ENCODE measurements at places on chromosomes 6 and 20. TPM values are rescaled to one million over a fixed set of nuclear protein-coding genes. Genes with fewer than 3 reads are reported as not detected.

MCHR2 gene
- not detected for total RNA-seq

PBOV1 gene
- not detected for total RNA-seq

GRM1 gene
- under 0.01 TPM for total RNA-seq

MYLK4 gene
- total RNA-seq, result 0.44 TPM

CCDC170 gene
- total RNA-seq, result 0.44 TPM

RNF182 gene
- 3.8 TPM for total RNA-seq

CFAP61 gene
- total RNA-seq, result 0.17 TPM

C20orf144 gene
- 0.44 TPM for total RNA-seq

LCA5 gene
- total RNA-seq, result 4.8 TPM

TRIM31 gene
- total RNA-seq, result not detected

UBE2C gene
- 3.0 TPM for total RNA-seq

MAS1 gene
- total RNA-seq, result not detected

HLA-DQA2 gene
- not detected for total RNA-seq

ANKEF1 gene
- total RNA-seq, result 5.0 TPM

CLIC5 gene
- not detected for total RNA-seq

KHDC1L gene
- total RNA-seq, result not detected

SPATA2 gene
- 1.9 TPM for total RNA-seq

PNLDC1 gene
- total RNA-seq, result not detected

PNPLA1 gene
- not detected for total RNA-seq

VSX1 gene
- not detected for total RNA-seq

AIF1 gene
- not detected for total RNA-seq

PPP1R3G gene
- 3.3 TPM for total RNA-seq

HSPA12B gene
- 5.1 TPM for total RNA-seq

SAMD10 gene
- total RNA-seq, result 0.99 TPM

PSMB9 gene
- total RNA-seq, result 42.3 TPM

RBBP8NL gene
- not detected for total RNA-seq

DDO gene
- total RNA-seq, result 0.66 TPM

SNX14 gene
- total RNA-seq, result 129 TPM

PTCRA gene
- not detected for total RNA-seq

POFUT1 gene
- 66.8 TPM for total RNA-seq
